ENCODE measurements at places on chromosomes 2 and 18.

- DNase-seq = no peak
These were observed 1.5 kb upstream of the AMMECR1L start for GRCh38 chr2:127887082-127887775.

GRCh38 chr2:169512525-169512924, 3.0 kb downstream of the KLHL41 start:
- no peak for DNase-seq

- DNase-seq = no peak
These were observed 941 bp downstream of the EHD3 start for GRCh38 chr2:31234683-31235503.

DNA sequence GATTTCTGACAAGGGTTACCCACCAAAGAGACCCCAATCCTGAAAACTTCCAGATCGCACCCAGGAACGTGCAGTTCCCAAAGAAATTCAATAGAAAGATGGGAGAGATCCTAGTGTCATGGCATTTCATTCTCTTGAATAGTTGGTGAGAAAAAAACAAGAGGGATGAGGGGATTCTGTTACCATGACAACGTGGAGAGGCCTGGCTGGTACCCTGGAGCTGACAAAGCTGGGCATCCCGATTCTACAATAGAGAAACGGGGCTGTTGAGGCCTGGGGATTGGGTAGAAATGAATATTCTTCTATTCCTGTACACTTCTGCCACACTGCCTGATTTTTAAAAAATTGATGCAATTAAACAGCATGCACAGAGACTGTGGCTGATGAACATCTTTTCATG, 41.0 kb downstream of the POLE4 start:
- DNase-seq = no peak

DNA sequence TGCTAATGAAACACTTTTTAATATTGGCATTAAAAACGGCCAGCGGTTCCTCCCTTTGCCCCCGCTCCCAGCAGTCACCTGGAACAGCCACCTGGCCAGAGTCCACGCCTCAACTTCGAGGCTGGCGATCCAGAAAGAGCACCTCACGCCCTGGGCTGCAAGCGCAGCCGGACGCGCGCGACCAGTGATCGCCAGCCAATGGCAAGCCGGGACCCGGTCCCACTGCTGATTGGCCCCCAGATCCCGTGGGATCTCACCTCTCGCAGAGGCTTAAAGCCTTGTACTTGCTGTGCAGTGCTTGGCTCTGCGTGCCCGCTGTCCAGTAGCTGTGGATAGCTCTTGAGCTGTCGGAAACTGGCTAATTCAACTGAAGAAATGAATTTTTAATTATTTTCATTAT, 4.1 kb upstream of the RBM45 start:
- no peak for DNase-seq

GRCh38 chr2:26674002-26674751, 18.3 kb upstream of the KCNK3 start:
- no peak for DNase-seq

- no peak for DNase-seq
These were observed 16.3 kb downstream of the GKN2 start for GRCh38 chr2:68936427-68936826.

DNA sequence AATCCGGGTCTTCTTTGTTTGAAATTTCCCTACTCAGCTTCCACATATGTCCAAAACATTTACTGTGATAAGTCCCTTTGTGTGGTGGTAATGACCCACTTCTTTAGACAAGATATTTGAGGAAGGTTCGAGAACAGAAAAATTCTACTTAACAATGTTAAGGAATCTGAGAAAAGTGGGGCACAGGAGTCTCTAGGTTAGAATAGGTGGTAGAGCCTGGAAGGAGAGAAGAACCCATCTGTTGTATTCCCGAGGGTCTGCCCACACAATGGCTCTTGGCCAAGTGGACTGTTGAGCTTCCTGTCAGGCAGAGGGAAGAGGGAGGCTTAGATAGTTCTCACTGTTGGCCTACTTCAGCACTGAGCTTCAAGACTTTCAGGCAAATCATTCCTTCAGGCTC, 4.3 kb downstream of the IGFBP2 start:
- DNase-seq = no peak

DNA sequence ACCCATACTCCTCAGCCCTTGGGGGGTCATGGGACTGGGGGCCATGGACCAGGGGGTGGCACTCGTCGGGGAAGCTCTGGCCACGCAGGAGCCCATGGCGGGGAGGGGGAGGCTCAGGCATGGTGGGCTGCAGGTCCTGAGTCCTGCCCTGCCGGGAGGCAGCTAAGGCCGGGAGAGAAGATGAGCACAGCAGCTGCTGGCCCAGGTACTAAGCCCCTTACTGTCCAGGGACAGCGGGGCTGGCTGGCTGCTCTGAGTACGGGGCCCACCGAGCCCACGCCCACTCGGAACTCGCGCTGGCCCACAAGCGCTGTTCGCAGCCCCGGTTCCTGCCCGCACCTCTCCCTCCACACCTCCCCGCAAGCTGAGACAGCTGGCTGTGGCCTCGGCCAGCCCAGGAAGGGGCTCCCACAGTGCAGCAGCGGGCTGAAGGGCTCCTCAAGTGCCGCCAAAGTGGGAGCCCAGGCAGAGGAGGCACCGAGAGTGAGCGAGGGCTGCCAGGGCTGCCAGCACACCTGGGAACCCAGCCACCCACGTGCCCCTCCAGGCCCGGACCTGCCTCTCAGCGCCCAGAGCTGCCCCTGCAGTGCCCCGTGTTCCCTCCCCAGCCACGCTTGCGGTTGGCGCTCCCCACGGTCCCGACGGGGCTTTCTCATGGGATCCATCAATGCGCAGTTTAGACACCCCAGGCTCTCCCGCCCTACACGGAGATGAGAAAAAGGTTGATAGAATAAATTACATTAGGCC, 33.6 kb upstream of the ZNF236 start:
- DNase-seq = no peak

DNA sequence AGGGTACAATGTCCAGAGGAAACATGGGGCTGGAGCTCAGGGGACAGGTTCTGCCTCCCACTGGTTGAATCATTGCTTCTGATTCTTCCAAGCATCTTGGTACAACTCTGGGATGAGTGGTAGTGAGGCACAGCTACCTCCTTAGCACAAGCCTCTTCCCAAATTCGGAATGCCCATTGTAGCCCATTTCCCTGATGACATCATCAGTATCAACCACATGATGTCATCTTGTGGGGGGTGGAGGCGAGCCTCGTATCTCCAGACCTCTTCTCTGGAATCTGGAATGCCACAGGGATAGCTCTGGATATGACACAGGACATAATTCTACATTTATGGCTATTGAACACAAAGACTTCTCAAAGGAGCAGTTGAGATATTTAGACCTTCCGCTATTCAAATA, 715.2 kb downstream of the RNF144A start:
- no peak for DNase-seq

DNA sequence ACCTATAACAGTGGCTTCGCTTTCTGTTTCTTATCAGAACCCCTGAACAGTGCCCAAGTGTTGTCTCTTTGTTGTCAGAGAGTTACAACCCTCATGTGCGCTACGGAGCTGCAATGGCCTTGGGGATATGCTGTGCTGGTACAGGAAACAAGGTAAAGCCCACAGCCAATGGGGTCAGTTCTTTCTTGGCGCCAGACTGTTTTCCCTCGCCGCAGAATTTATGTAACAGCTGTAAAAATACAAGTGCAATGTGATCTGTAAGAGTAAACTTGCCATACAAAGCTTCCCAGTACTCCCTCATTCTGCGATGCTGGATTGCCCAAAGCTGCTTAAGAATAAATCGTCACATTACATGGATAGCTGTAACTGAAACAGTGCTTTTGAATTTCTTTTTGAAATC, 13.9 kb upstream of the HTR2B start:
- DNase-seq = no peak

DNA sequence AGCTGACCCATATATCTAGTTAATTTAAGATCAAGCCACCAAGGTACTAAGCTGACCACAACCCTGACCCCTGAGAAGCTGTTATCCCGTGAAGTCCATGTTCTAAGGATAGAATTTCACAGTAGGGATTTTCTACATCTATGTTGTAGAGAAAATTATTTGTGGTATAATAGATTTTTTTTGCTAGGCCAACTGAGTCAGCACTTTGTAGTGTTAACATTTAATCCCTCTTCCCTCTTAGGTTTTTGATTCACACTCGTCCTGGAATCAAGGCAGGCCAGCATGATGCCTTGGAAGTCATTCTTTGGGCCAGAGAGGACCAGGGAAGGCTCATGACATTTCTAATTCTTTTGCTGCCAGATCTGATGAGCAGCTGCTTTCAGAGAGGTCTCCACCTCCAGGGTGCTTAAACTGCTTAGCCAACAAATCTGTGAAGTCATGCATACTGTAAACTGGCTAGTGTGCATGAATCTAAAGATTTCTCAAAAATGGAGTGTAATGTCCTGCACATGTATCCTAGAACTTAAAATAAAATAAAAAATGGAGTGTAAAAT, 102.5 kb downstream of the RBM43 start:
- DNase-seq = no peak

DNA sequence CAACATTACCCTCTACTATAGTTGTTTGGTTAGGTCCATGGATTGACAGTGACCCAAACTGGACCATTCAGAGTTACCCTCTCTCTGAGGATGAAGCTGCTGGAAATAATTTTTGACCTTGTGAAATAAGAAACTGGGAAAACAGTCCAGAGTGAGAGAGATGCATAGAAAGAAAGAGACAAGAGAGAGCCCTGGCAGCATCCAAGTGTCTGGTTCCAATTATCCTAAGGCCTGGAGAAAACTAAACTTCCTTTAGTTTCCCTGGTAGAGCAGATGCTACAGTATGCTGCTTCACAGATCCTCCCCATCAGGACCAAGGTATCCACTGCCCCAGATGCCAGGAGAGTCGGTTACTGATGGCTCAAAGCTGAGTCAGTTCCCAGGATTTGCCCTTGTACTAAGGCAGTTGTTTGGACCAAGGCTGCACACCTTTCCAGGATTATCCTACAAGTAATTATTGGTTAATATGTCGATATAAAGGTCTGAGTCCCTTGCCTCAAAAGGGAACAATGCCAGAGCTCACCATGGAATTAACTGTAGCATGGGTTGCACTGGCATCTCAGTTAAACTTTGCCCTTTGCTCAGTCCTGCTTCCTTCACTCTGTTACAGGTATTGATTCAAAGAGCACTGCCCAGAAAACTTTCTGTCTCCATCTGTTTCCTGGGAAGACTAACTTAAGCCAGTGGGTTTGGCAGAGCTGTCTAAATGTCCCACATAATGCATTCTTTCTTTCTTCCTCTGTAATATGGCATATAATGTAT, 14.6 kb upstream of the CHN1 start:
- DNase-seq = no peak

DNA sequence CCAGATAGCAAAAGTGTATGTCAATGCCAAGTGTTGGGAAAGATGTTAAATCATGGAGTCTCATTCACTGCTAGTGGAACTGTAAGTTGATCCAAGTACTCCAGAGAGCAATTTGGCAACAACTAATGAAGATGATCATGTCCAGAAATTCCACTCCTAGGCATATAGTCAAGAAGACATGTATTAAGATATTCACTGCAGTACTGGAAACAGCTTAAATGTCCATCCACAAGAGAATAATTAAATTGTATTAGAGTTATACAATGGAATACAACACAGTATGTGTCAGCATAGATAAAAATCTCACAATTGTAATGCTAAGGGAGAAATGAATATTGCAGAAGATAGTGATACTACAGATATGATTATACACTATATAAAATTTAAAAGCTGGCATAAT, 15.2 kb upstream of the LBH start:
- no peak for DNase-seq

DNA sequence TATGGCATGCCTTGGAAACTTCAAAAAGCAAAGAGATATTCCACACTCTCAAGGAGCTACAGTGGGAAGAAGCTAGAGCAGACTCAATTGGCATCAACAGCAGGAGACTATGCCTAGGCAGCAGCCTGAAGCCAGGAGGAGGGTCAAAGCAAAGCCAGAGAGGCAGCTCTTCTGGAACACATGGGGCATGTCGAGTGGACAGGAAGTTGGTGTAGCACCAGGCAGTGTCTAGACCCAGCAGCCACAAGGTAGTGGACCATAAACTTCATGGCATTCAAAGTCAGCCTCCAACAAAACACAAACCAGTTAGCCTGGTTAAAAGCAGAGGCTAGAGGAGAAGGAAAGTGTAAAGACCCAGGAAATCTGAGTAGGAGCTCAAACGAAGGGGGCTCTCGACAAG, 311.2 kb upstream of the PKDCC start:
- DNase-seq = no peak

DNA sequence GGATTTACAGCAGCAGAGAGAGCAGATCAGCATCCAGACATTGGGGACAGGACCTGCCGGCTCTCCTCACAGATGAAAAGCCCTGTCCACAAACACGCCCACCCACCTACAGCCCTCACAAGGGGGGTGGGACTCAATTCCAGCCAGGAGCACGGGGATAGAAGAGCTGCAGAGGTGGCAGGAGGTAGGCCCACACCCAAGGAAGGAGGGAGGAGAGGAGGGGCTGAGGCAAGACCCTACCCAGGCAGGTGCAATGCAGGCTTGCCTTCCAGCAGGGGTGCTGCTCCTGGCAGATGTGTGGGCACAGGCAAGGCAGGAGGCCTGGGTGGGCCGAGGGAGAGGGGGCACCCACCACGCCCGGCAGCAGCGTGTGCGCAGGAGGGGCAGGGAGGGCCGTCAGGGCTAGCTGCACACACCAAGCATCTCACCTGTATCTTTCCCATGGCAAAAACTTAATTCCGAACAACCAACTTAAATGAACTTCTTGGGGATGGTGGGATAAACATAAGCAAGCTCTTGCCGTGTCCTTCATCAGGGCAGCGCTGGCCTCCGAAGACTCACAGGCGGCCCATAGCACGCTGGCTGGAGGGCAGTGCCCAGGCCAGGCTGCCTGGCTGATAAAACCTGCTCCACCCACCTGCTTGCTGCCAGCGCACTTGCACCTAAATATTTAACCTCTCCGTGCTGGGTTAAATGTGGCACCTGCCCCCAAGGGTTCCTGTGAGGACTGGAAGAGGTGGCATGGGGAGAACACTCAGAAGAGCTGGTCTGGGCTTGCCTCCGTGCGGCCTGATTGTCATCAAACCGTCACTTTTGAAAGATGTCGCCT, 219.5 kb downstream of the HDAC4 start:
- no peak for DNase-seq

DNA sequence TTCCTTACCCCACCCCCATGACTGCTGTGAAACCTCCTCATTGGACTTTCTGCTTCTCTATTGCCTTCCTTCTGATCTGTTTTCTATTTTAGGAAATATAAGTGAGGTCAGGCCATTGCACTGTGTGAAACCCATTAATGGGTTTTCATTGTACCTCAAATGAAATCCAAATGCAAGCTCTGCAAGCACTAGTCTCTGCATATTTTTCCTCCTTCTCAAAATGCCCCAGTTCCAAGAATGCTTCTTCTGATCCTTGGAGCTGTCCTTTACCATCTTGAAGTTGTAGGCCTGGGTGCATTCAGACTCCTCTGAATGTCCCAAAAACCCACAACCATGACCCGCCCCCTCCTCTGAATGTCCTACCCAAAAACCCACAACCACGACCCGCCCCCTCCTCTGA, 8.2 kb downstream of the IL1A start:
- no peak for DNase-seq

DNA sequence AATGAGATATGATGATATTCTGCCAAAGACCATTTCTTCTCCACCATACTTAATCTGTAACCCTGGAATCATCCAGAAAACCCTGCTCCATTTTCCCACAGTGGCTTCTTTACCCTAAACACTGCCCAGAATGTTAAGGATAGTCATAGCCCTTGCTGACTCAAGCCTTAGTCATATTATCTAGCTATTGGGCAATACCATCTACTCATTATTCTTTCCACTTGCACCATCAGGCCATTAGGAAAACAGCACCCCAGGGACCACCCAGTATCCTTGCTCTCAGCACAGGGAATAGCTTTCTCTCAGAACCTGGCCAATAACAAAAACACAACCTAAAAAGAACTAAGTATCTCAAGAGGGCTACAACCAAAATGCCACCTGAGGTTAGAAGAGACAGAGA, 445.7 kb upstream of the SLC14A2 start:
- no peak for DNase-seq

GRCh38 chr2:189020179-189020578, 46.0 kb downstream of the COL3A1 start:
- no peak for DNase-seq
